ENCODE measurements at places on chromosomes 6 and 20.

GRCh38 chr6:105821027-105821426 is 265.1 kb upstream of the PRDM1 start:
- DNase-seq, result no peak

DNA sequence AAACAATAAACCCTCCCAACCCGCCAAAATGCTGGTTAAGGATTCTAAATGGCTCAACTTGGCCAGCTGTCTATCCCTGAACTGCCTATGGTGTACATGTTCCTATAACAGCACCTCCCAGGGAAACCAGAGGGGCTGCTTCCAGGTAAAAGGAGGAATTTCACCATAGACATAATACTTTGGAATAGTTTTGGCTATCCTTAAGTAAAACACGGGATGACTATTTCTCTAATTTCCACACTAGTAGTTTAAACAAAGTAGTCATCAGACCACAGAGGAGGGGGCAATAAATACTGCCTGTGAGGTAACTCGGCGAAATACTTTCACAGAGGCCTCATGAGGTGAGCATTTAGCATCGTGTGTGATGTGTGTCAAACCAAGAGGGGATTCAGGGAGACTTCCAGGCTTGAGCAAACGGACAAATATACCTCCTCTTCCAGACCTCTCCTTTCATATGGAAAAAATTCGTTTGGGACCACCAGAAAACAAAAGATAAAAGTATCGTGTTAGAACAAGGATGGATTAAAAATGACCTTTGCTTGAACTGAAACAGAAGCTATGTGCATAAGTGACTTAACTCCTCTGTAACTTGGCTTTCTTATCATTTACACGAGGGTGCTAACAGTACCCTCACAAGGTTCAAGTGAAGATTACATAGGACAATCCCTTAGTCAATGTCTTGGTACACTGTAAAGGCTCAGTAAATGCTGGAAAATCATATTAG is 1.0 kb upstream of the XRN2 start:
- no peak for DNase-seq

DNA sequence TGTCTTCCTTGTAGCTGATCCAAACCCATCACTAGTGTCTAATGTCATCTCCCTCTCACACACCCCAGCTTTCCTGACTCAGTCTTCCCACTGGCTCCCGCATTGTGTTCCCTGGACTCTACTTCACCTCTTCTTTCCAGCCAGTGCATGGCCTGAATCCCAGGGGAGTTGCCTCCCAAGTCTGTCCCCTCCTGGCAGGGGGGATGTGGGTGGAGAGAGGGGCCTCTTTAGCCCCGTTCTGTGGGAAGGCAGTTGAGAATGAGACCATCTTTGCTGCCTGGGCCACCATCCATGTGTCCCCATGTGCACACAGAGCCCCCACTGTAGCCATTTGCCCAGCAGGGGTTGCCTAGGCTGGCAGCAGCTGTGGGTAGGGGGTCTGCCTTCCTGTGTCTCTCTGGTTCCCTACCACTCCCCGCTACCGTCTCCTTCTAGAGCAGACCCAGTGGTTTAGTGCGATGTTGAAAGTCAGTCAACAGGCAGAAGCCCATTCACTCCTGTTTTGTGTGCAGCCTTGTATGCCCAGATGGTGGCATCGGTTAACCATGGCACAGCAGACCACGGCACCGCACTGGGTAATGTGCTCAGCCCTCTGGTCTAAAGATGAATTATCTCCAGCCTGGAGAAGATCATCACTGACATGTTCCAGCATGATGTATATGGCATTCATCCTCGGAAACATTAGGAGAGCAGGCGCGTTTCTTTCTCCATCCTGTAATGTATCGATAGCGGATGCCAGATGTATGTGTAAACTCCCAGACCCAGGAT is 178.8 kb upstream of the SNX9 start:
- DNase-seq, result no peak

GRCh38 chr20:8913456-8913855 is 155.4 kb upstream of the PLCB4 start:
- no peak for DNase-seq

DNA sequence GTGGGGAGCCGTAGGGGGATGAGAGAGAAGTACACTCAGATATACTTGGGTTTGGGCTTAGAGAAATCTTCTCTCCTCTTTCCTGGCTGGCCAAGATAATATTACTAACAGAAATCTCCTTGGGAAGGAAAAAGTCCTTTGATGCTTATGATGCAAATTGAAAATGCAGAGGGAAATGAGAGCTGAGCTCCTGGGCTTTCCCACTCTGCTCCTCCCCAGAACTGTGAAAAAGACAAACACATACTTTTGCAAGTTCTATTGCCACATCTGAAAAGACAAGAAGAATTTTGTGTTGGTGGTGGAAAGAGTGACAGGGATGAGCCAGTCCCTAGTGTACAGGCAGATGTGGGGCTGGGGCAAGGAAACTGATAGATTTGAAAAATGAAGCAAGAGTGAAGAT is 185.9 kb downstream of the ANKRD60 start:
- DNase-seq, result no peak

DNA sequence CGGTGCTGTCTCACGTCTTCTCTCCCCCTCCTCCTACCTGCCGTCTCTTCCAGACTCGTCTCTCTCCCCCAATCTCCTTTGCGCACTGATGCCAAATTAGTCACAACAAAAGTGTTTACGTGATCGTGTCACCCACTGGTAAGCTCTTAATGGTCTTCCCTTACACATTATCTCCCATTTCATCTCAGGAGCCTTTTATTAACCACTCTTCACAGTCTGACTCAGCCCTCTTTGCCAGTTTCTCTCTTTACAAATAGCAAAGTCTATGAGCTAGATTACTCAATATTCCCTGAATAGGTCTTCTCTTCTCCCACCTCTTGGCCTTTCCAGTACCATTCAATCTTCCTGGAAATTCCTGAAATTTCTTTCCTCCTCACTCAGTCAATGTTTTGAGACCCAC is 247.0 kb downstream of the ESR1 start:
- DNase-seq, result no peak

GRCh38 chr6:16633465-16633864 is 127.8 kb downstream of the ATXN1 start:
- no peak for DNase-seq

- no peak for DNase-seq
Measured at GRCh38 chr20:19628570-19629134, 129.4 kb upstream of the RIN2 start.

- DNase-seq, result no peak
Measured at GRCh38 chr6:52931351-52931750, 21.9 kb upstream of the GSTA3 start.

GRCh38 chr6:166929542-166930189 is 26.7 kb downstream of the RNASET2 start:
- no peak for DNase-seq

- no peak for DNase-seq
Measured at GRCh38 chr6:9504191-9504590, 910.7 kb downstream of the TFAP2A start.

DNA sequence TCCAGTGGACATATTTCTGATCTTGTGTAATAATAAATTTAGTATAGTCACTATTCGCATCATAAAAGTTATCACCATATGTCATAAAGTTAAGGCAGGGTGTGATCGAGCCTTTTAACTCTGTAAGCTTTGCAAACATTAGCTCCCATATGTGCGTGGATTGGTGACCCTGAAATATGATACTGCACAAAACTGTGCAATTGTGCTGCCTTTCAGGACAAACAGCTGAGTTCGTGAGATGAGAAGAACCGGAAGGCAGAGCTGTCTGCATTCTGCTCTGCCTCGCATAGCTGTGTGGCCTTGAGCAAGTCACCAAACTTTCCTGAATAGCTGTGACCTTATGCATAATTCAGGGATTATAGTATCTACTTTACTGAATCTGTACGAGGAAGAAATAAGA is 3.2 kb upstream of the PLEKHG1 start:
- DNase-seq, result no peak

- DNase-seq, result no peak
Measured at GRCh38 chr6:16543521-16543920, 217.7 kb downstream of the ATXN1 start.

DNA sequence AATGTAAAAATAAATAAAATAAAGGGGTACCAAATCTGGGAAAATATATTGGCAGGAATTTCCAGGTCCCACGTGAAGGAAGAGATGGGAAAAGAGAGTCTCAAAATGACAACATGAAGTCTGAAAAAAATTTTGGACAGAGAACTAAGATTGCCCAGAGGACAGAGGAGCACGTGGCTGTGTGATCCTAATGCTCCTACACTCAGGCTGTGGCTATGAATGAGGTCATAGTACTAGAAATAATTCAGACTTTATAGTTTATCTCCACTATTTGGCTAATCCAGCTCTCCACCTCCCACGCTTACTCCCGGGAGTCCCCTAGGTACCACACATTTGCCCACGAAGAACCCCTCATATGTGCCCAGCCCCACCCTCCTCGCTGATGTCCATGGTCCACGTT is 42.8 kb upstream of the STMND1 start:
- no peak for DNase-seq

DNA sequence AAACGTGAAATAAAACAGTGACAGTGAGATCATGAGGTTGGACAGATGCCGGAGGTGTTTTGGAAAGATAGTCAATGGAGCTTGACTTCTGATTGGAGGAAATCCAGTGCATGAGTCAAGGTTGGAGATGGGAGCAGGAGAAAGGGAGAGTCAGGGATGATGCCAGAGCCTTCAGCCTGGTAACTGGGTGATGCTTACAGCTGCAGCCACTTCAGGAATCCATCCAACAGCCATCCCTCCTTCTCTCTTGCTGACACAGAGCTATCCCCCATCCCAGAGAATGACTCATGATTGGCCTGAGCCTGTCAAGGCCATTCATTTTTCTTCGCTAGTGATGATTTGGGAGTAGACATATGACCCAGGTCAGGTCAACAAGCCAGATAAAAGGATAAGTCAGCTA is 112.8 kb downstream of the SAMD5 start:
- no peak for DNase-seq

GRCh38 chr6:108795122-108795521 is 53.1 kb upstream of the ARMC2 start:
- no peak for DNase-seq

- no peak for DNase-seq
Measured at GRCh38 chr6:115363379-115363778, 697.3 kb downstream of the FRK start.

DNA sequence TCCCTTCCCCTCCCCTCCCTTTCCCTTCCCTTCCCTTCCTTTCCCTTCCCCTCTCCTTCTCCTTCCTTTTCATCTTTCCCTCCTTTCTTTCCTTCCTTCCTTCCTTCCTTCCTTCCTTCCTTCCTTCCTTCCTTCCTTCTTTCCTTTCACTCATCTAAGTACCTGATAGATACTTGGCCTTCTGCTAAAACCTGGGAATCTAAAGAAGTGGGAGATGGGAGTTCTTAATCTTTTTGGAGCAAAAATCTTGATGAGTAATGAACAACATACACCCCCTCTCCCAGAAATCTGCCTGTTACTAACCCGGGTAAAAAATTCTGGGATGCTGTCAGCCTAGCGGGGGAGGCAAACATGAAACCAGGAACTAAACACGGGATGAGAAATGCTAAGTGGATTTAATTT is 100.7 kb downstream of the VEGFA start:
- no peak for DNase-seq

DNA sequence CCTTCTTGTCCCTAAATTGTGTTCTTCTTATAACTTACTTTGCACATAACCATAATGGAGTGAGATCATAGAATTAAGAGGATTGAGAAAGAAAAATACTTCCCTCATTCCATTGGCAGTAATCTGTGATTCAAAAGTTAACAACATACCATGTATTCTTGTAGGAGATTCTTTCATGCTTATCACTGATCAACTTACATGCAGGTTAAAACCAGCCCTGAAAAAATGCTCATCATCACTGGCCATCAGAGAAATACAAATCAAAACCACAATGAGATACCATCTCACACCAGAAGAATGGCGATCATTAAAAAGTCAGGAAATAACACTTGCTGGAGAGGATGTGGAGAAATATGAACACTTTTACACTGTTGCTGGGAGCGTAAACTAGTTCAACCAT is 36.5 kb upstream of the GFRAL start:
- DNase-seq, result no peak

GRCh38 chr20:11861479-11861878 is 56.2 kb upstream of the BTBD3 start:
- no peak for DNase-seq

DNA sequence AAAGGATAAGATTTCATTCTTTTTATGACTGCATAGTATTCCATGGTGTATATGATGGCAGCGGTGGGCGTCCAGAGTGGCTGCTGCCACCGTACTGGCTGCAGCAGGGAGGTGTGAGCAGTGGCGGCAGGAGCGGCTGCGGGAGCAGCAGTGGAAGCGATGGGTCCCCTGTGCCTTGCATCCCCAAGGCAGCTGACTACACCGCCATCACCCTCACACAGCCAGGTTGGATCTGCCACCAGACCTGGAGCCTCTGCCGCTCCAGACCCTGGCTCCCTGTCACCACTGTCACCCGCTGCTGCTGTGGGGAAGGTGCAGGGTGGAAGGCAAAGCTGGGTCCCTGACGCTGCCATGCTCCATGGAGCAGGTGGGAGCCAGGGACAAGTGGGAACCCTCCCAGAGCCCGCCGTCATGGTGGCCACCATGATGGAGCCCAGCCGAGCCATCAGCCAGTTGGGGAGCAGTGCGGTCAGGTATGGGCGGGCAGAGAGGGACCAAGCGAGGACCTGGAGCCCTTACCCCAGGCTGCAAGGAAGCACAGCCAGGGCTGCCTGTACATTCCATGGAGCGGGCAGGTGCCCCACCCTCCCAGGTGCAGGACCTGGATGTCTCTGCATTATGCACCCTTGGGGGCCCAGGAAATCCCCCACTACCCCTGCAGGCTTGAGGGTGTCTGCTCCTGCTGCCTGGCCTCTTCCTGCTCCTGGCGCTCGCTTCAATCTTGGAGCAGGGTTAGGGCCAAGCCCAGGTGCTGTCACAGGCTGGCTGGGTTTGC is 226.1 kb downstream of the OTOR start:
- no peak for DNase-seq

GRCh38 chr6:1720620-1721322 is 111.1 kb downstream of the FOXC1 start:
- no peak for DNase-seq

- DNase-seq, result peak; percentile 79
Measured at GRCh38 chr6:43454290-43454695, 1.1 kb downstream of the DLK2 start.

DNA sequence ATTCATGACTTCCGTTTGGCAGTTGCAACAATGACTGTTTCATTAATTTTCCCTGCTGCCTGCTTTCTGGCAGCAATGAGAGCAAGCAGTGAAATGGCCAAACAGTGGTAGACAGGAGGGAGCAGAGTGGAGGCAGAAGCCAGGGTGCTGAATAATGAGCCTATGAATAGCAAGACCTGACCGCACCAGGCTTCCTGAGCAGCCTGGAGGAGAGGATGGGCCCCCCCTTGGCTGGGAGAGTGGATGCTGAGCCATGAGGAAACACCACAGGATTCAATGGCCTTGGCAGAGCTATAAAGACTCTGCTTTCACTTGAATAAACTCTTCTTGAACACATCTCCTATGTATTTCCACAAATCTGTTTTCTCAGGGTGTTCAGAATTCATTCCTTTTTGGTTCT is 68.1 kb upstream of the SNRPB2 start:
- DNase-seq, result peak; percentile 41

GRCh38 chr20:43977962-43978361 is 63.3 kb downstream of the TOX2 start:
- DNase-seq, result no peak

- DNase-seq, result no peak
Measured at GRCh38 chr20:50269091-50270033, 78.7 kb downstream of the CEBPB start.

GRCh38 chr20:32234135-32234808 is 26.6 kb downstream of the POFUT1 start:
- no peak for DNase-seq

- no peak for DNase-seq
Measured at GRCh38 chr6:90227213-90227612, 69.4 kb downstream of the BACH2 start.
